ENCODE measurements at places on chromosomes 2 and 18. TPM values are rescaled to one million over a fixed set of nuclear protein-coding genes. Genes with fewer than 3 reads are reported as not detected.

GRCh38 chr2:88614497-88615157 is 12.6 kb downstream of the EIF2AK3 start:
- DNase-seq, result no peak

GRCh38 chr2:7721413-7721995 is 804.3 kb downstream of the RNF144A start:
- no peak for DNase-seq

DNA sequence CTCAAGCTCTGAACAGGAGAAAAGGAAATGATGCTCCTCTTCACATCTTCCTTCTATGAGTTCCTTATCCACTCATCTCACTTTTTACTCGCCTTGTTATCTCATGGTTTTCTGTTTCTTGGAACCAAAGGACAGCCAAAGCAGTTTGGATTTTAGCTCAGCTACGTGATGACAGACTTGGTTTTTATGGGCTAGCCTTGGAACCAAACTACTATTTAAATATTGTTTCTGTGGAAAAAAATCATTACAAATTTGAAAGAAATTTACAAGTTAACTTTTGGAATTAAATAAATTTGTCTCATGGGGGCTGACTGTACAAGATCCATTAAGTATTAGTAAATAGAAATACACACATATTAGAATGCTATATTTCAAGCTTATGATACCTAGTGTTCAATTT is 727.8 kb upstream of the FANCL start:
- DNase-seq, result no peak

DNA sequence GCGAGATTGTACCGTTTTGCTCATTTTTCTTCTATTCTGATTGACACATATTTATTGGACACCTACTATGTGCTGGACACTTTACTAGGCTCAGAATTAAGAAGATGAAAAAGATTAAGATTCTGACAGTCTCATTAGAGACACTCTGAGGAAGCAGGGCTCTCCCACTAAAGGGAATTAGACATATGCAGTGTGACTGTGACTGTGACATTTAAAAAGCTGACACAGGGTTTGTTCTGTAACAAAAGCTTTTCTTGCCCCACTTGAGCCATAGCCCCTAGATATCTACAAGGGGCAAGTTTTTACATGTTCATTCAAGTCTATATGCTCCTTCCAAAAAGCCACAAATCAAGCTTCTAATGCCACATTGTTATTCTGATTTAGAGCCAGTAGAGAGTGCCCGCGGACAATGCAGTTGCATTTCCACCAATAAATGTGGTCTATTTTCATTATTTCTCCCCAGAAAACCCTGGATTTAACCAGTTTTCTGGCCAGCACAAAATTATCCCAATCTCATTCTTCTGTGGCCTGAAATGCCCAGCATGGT is 9.8 kb downstream of the ARHGAP25 start:
- DNase-seq, result no peak

GRCh38 chr2:234022424-234022823 is 28.1 kb upstream of the SPP2 start:
- DNase-seq, result no peak

GRCh38 chr2:138787053-138787666 is 7.0 kb upstream of the NXPH2 start:
- DNase-seq, result no peak

- DNase-seq, result no peak
Measured at GRCh38 chr2:24754985-24755705, 38.0 kb downstream of the PTRHD1 start.

GRCh38 chr2:157196956-157197355 is 60.5 kb upstream of the GALNT5 start:
- DNase-seq, result no peak

DNA sequence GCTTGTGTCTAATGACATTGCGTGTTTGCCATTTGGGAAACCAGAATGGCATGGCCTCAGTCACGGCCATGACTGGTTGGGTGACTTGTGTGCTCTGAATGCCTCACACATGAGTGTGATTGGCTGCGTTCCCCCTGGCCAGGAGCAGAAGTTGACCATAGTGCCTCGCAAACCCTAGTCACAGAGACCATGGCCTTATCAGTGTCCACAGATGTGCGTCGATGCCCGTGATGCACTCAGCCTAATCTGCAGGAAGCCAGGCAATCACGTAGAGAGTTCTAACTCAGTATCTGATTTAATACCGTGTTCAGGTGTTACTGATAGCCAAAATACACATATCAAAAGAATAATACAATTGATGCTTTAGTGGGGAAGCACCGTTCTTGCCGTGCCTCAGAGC is 64.0 kb downstream of the BOLA3 start:
- DNase-seq, result no peak

DNA sequence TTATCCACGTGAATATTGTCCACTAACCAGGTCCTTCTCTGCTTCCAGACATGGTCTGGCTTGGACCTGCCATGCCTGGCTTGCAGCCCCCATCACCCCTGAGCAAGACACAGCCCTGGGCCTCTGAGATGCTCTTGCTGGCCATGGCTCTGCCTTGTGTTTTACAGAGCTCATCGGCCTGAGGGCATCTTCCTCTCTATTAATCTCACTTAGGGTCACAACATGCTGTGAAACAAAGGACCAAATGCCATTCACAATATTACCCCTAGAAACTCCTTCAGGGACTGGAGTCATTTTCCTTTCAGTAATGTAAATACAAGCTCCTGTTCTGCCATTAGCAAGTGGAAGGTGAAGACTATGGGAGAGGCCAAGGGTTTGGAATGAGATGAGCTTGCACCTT is 6.8 kb upstream of the TPO start:
- no peak for DNase-seq

The CHRNG gene
- not detected for total RNA-seq

The HOXD3 gene
- total RNA-seq, result not detected

The IL37 gene
- not detected for total RNA-seq

Data from T-cell (primary cell).